NCI-H524 treated with DMSO at 0.1 percent for 48 hours (cell line): ENCODE measurements at places on chromosomes 16 and 17.
A peak's percentile ranks its signal among the peaks of the same experiment; 100 is the strongest.

GRCh38 chr16:19717314-19717713, 713 bp downstream of the KNOP1 start:
- no peak for DNase-seq

DNA sequence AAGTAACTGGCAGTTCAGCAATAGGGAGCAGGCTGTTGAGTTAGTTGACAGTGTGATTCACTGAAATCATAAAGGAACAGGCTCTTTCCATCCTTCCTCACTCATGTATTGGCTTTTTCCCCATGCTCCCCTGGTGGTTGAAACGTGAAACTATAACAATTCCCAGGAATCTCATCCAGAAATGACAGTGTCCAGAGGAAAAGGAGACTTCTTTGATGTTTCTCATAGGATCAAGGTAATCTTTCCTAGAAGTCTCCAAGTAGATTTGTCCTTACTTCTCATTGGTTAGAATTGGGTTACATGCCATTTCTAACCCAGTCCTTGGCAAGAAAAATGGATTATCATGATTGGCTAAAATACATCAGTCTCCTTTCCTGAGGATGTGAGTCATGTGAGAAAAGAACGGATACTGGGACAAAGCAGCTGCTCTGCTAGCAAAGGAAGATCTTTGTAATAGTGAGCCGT, 14.4 kb downstream of the TTC19 start:
- DNase-seq, result no peak

- DNase-seq, result no peak
Measured at GRCh38 chr16:53863861-53864260, 159.9 kb downstream of the FTO start.

DNA sequence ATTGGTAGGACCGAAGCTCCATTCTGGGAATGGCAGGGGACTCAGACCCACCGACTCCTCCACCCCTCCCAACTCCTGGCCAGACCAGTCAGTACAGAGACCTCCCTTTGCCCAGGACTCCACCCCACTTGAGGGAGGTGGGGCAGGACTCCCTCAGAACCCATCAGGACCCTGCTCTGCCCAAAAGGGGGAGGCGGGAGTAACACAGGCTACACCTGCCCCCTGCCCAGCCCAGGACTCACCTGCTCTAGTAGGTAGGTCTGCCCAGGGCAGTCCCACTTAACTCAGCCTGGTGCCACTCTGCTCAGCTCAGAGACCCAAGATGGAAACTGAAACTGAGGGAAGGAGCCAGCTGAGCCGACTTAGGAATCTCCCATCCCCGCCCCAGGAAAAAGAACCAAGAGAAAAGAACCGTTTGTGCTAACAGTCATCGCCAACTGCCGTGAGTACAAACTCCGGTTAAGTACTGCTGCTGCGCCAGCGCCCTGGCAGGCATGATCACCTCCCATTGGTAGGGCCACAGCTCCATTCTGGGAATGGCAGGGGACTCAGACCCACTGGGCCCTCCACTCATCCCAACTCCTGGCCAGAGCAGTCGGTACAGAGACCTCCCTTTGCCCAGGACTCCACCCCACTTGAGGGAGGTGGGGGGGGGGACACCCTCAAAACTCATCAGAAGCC, 503 bp downstream of the DHX58 start:
- no peak for DNase-seq

DNA sequence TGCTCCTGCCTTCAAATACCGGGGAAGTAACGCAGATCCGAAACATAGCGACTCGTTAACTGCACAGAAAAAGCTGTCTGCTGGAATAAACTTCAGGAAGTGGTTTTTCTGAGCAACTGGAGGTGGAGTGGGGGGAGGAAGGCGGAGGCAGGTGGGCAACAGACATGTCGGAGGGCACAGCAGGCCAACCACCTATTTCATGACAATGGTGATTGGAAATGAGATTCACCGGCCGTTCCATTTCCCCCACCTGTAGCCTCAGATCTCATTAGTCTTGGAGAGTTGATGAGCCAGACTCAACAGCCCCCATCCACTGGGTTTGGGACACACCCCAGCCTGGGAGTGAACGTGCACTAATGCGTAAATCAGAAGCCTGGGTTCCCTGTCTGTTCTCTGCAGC, 7.7 kb upstream of the PECAM1 start:
- DNase-seq, result no peak

DNA sequence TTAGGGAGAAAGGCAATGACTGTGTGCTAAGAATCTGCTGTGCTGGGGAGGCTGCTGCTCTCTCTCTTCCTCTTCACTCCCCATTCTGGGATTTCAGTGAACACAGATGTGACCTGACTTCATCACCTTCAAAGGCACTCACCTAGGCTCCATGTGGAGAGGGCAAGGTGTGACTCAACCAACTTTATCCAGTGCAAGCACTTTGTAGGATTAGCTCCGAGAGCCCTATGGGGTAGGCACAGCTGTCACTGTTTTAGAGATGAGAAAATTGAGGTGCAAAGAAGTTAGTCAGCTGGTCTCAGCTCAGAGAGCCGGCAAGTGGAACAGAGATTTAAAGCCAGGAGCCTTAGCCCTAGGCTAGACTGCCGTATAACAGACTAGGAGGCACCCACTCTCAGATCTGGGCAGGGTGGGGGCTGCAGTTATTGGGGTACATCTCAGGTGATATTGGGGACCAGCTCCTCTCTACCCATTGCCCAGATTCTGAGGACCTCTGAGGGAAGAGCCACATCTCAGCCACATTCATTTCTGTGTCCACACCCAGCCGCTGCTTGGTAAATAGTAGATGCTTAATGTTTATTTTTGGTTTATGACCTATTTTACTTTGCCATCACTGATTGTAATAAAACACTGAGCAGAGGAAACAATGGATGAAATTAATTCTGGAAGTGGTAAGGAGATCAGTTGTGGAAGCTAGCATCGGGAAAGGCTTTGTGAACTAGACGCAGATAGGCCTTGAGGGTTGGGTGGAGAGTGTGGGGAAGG, 138.8 kb downstream of the CCDC182 start:
- peak; percentile 63 for DNase-seq

DNA sequence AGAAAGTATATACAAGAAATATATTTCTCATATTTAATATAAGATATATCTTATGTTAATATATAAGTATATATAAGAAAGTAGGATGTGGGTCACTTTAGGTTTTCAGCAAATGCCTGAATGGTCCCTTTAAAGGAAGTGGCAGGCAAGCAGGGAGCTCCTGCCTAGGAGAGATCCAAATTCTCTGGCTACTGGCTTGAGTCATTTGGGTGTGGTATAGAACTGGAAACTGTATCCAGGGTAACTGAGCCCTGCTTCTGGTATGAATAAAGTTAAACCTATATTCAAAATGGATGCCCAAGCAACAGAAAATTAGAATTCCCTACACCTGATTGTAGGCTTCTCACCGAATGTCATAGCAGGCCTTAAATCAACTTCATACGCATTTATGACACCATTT, 144.4 kb downstream of the ZNF18 start:
- no peak for DNase-seq

- DNase-seq, result no peak
Measured at GRCh38 chr16:71600822-71601221, 23.9 kb upstream of the TAT start.

GRCh38 chr16:85169333-85170065, 57.2 kb upstream of the CIBAR2 start:
- DNase-seq, result no peak

GRCh38 chr17:70314506-70314905, 145.2 kb downstream of the KCNJ2 start:
- no peak for DNase-seq

GRCh38 chr17:55572599-55572998, 61.3 kb upstream of the SMIM36 start:
- no peak for DNase-seq

GRCh38 chr17:10415161-10415560, 6.6 kb downstream of the MYH8 start:
- DNase-seq, result no peak

- no peak for DNase-seq
Measured at GRCh38 chr17:51170736-51171135, 4.5 kb downstream of the NME2 start.

DNA sequence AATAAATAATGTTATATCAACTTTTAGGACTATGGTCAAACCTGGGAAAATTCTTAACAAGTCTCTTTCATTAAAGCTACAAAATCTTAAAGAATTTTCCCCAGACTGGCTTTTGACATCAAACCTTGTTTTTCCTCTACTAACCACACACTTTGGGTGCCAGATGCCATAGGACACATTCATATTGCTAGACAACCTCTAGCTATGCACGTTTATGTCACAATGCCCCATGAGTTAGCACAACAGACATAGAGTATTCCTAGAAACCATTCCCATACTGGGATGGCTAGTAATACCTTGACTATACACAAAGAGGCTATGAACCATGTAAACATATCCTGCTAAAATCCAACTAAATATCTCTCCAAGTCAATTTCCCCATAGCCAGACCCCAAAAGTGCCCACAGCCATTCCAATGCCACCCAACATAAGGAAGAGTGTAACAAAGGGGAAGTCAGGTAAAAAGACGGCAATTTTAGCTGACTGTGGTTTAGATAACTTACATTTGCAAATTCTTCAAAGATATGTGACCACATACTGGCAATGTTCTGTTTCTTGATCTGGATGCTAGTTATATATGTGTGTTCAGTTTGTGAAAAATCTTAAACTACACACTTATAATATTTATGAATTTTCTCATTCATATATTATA, 23.4 kb downstream of the SMURF2 start:
- no peak for DNase-seq

DNA sequence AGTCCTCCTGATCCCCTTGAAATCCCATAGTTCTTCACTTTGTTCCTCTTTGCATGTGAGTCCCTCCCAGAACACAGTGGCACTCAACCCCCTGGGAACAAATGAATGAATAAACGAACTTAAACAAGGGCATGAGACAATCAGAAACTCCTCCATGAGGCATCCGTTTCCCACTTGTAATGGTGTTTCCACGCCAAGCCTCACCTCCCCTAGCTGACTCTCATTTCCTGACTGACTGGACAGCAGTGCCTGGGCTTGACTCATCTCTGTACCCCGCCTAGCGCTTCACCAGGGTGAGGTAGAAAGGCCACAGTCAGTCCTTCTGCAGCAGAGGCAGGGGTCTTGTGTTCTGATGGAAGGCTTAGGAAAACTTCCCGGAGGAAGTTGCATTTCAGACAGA, 14.2 kb downstream of the KIF1C start:
- no peak for DNase-seq

GRCh38 chr16:69932228-69932627, 18.9 kb upstream of the CLEC18A start:
- DNase-seq, result no peak

DNA sequence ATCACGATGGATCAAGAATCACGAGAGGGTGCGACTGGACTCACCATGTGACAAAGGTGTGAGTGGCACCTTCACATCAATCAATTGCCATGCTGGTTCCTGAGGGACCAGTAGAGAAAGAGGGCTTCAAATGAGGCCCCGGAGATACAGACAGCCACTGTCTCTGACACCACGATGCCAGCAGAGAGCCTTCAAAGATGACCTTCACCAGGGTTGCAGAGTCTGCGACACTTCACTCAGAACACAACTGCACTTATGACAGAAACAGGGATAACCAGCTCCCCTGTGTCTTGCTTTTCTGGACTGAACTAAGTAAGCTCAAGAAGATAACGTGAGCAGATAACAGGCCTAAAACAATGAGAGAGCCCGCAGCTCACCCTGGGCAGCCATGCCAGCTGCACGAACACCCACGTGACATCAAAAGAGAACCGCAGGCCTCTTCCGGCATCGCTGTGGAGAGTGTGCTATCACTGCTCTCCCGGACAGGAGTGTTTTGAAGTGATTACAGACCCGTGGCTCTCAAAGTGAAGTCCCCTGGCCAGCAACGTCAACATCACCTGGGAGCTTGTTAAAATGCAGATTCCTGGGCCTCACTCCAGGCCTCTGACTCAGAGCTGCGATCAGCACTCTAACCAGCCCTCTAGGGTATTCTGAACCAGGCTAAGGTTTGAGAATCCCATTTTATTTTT, 36.4 kb downstream of the KLHDC4 start:
- no peak for DNase-seq

DNA sequence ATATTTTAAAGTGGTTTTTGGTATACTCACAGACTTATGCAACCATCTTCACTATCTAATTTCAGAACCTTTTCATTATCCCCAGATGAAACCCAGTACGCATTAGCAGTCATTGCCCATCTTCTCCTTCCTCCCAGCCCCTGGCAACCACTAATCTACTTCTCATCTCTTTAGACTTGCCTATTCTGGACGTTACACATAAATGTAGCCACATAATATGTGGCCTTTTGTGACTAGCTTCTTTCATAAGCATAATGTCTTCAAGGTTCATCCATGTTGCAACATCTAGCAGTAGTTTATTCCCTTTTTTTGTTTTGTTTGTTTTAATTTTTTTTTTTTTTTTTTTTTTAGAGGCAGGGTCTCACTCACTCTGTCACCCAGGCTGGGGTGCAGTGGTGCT, 28.5 kb upstream of the C17orf107 start:
- DNase-seq, result no peak

DNA sequence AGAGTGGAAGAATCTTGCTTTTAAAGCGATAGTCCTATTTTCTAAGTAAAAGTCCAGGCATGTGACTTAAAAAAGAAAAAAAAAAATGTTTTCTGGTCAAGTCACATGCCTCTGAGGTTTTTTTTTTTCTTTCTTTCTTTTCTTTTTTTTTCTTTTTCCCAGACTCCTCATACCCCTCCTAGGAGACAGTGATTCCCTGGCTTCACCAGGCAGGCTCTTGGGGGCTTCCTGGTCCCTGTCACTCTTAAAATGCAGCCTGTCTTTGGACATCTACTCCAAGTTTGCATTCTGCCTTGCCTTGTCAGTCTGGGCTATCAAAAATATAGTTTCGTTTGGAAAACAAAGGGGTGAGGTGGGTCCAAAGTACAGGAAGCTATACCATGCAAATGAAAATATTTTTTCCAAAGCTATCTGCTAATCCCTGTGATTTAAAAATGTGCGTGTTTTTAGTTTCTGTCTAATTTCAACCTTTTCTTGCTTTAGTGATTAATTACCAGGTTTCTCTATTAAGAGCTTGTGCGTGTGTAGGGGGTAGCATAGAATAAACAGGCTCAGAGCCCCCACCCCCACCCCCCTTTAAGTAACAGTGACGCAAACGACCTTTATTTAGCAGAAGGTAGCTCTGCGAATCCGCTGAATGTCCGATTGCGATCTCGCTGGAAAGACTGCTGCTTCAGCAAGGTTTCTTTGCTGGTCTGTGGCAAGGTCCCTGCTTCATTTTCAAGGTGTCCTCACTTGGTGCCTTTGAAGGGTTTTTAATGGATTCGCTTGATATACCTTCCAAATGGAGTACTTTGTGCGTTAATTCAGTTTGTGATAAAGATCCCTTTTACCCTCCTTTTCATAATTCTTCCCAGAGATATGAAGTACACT, 510.2 kb downstream of the WWOX start:
- no peak for DNase-seq

GRCh38 chr17:74597069-74597790, 5.1 kb upstream of the CD300LD start:
- no peak for DNase-seq

GRCh38 chr16:35431829-35432663, 1972.6 kb downstream of the TP53TG3F start:
- DNase-seq, result no peak

- DNase-seq, result no peak
Measured at GRCh38 chr17:8125154-8125946, 1.4 kb upstream of the HES7 start.

GRCh38 chr17:68294196-68294555, 2.9 kb downstream of the ARSG start:
- DNase-seq, result no peak

- DNase-seq, result no peak
Measured at GRCh38 chr17:49183341-49183740, 27.0 kb downstream of the GNGT2 start.

GRCh38 chr16:56279132-56279531, 87.8 kb downstream of the GNAO1 start:
- DNase-seq, result no peak

- DNase-seq, result no peak
Measured at GRCh38 chr17:77841742-77842527, 116.6 kb upstream of the TNRC6C start.
